ENCODE measurements at places on chromosomes 2 and 18.

- no peak for DNase-seq
These were observed 604.7 kb downstream of the CBLN2 start for GRCh38 chr18:71939483-71939882.

- DNase-seq: no peak
These were observed 8.2 kb downstream of the CAPN10 start for GRCh38 chr2:240594511-240595380.

- DNase-seq: no peak
These were observed 29.2 kb downstream of the HS6ST1 start for GRCh38 chr2:128289439-128289838.

DNA sequence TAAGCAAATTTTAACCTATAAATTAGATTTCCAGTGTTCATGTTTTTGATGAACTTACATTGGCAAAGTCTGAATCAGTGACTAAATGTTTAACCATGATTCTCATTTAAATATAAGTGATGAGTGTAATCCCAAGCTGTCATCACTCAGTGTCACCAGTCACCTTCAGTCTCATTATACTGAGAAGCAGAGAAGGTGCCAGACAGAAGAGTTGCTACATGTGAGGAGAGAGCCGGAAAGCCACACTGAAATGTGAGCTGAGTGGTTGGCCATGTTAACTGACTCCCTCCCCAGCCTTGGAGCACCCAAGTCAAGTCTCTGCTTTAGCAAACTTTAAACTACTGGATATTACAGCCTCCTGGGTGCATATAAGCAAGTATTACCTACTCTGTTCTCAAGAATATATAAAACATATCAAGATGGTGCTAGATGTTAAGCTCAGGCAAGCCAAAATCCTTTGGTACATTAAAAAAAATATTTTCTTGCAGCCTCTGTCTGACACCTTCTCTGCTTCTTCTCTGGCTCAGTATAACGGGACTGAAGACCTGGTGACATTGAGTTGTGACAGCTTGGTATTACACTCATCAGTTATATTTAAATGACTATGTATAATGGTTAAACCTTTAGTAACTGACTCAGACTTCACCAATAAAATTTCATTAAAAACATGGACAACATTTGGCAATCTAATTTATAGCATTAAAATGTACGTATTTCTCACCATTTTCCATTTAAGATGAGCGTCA, 75.8 kb upstream of the MAP3K20 start:
- no peak for DNase-seq

DNA sequence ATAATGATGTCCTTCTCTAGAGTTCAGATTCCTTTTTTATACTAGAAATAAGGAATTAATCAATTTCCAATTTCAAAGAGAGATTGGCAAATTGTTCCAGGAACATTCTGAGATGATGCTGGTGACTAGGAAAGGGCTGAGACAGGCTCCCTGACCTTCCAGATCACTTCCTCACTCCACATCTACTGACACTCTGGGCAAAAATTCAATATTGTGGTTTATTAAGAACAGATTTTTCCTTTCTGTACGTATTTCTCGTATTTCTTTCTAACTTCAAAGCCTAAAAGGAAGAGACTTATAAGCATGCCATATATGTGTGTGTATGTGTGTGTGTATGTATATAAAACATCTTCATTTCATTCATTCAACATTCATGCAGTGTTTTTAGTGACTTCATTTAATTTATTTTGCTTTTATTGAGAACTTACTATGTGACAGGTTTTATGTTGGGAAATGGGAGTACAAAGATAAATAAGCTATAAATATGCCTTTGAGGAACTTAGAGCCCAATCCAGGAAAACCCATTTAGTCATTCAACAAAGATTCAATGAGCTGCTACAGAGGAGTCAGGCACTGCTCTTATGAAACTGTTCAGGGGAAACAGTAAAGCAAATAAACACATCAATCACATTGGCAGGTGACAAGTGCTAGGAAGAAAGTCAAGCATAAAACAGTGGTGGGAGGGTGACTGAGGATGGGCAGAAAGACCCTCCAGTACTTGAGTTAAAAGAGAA, 137.9 kb downstream of the RDH14 start:
- DNase-seq: no peak

DNA sequence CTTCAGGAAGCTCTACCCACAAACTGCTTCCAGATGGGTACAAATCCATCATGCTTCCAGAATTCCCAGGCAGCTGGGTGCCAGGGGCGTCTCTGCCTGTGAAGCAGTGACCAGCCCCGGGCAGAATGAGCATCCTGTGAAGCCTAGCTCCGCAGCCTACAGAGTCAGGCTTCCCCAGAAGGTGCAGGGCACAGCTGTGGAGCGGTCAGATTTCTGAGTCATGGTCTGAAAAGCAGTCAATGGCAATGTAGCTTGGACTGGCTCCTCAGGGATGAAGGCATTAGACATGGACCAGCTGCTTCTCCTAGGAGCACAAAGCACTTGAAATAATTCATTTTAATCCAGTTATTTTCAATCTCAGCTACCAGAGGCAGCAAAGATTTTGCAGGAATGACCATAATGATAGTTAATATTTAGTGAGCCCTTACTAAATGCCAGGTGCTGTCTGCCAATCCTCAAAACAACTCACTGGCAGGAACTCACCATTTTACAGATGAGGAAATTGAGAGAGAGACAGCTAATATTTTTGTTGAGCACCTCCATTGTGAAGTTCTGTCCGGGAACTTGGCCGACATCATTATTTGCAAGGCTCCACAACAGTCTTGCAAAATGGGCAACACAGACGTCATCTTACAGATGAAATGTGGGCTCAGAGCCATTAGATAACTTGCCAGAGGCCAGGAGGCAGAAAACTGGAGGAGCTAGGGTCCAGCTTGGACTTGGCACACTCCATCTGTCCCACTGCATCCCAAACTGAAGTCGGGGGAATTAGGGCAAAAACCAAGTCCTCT, 31.7 kb downstream of the ACMSD start:
- DNase-seq: no peak

DNA sequence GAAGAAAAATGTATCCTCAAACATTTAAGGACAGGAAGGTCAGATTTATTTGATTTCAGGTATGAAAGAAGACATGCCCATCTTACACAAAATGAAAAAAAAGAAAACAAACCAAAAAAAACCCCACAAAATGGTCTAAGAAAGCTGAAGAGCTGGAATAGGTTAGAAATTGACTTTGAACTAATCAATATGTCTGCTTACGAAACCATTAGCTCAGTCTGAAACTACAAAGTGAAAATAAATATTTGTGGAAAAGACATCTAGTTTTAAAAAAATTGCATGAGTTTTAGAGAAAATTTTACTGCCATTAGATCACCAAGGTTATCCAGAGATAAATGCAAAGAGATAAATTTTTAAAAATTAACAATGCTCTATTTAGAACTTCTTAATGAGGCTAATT, 125.3 kb downstream of the TMEFF2 start:
- no peak for DNase-seq

GRCh38 chr18:3097082-3097481, 84.1 kb upstream of the LPIN2 start:
- DNase-seq: no peak

DNA sequence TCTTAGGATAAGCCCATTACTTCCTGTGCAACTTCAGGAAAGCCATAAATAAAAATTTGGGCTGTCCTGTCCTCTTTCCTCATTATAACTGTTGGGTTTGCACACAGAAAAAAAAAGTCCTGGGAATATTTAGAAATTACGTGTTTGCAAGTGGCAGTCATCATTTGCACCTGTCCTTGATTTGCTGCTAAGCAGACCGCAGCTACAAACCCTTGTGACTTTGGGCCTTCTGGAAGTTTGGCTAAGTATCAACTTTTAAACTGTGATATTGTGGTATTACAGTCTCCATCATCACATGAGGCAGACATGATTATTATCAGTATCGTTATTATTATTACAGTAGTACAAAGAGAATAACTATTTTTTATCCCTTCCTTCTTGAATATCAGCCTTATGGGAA, 260.7 kb upstream of the SESTD1 start:
- DNase-seq: no peak
